OCI-LY7 (cell line): ENCODE measurements at places on chromosomes 2 and 18.

- DNase-seq: no peak
Measured at GRCh38 chr2:55120634-55121359, 70.5 kb upstream of the RTN4 start.

DNA sequence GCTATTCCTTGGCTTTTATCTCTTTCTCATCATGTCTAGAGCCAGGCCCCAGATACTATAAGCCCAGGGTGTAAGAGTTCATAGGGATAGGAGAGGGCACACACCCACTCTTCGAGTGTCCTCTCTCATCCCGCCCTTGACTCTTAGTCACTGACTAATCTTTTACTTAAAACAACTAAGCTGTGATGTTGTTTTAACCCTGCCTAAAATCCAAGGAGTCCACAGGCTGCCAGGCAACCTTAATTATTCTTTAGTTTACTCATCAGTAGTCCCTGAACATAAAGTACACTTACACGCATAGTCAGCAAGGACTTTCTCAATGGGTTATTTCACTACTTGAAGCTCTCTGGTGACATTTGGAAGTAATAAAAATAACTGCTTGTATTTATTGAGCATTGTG is 28.4 kb downstream of the GREB1L start:
- no peak for DNase-seq

DNA sequence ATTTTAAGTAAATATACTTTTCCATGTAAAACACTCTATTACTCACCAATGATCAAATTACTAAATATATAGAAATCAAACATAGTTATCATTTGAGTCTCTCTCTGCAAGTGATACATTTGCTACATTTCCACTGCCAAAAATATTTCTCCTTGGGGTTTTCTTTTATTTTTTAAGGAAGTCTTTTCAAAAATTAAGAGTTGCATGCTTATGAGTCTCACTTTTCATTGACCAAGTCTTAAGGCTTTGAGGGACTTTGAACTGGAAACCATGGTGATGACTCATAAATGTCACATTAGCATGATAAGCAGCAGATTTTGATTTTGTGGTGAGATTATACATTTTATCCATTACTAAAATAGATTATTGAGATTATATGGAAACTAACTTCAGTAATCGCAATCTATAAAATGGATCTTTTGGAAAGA is 152.9 kb downstream of the FAM124B start:
- DNase-seq: no peak

DNA sequence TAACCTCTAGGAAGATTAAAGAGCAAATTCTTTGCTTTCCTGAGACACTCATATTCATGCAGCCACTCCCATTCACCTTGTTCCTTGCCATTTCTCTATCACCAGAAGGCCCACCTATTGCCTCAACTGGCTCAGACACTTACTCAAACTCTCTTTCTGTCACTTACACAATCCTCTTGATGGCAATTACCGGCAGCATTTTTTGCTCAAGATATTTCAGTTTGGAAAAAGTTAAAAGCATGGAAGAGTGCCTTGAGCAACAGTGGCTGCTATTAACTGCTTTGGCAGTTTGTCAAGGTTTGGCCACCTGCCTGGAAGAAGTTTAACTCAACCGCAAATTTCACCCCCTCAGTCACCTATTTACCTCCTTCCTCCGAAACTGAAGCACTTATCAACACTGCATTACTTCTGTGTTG is 1104.0 kb upstream of the PIK3C3 start:
- DNase-seq: no peak

DNA sequence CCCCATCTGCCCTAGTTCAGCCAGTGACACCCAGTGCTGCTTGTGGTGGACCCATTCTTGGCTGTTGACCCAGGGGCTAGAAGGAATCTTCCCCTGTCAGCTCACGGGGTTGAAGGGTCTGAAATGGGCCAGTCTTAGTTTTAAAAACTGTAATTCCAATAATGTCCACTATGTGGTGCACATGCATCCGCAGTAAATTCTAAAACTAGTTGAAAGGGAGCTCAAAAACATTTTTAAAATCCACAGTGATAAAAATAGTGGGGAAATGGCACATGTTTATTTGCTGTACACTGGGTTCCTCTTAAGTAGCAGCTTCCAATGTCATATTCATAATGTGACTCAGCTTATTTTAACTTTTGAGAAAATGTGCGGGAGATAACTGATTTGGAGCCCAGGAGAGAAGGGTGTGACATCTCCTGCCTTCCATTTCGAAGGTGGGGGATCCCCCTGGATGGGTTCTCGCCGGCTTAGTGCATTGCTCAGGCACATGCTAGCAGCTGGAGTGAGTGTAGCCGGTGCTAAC is 32.8 kb downstream of the GRHL1 start:
- DNase-seq: peak; percentile 56

DNA sequence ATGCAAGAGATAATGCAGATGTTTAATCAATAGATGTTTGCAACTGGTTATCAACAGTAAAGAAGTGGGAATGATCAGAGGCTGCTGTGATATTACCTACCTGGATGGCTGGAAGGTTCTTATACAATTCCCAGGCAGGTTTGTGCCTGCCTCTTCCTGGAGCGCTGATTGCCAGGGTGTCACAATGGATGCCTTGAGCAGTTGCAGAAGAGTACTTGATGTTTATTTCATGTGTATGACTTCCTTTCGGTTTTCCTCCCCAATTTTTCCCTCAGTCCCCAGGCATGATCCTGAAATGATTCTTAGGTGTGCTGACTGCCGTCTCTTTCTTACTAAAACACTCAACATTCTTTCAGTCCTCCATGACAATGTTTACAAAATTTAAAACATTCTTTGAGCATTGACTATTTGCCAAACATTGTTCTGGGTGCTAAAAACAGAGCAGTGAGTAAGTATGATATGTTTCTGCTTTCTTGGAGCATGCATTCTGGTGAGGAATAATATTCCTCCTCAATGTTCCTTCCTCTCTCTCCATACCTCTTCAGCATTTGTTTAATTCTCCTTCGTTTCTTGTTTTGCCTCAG is 416.6 kb upstream of the TRIB2 start:
- DNase-seq: no peak

GRCh38 chr2:192007581-192008228 is 160.8 kb upstream of the CAVIN2 start:
- no peak for DNase-seq

- DNase-seq: no peak
Measured at GRCh38 chr2:9114458-9114857, 92.2 kb upstream of the ASAP2 start.

DNA sequence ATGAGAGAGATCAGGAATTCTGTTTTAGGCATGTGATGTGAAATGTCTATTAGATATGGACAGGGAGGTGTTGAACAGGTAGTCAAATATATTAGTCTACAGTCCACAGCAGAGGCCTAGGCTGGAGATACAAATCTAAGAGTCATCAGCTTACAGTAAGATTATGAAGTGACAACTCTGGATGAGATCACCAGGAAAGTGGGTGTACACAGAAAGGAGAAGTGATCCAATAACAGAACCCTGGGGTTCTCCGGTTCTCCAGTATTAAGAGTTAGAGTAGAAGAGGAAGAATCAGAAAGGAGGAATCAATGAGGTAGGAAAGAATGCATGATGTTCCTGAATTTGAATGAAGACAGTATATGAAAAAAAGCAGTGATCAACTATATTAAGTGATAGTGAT is 362.3 kb downstream of the FIGN start:
- DNase-seq: no peak

GRCh38 chr2:111897630-111897923 is 830 bp upstream of the MERTK start:
- no peak for DNase-seq

- DNase-seq: peak; percentile 79
Measured at GRCh38 chr2:64359171-64359891, 94.6 kb upstream of the LGALSL start.

DNA sequence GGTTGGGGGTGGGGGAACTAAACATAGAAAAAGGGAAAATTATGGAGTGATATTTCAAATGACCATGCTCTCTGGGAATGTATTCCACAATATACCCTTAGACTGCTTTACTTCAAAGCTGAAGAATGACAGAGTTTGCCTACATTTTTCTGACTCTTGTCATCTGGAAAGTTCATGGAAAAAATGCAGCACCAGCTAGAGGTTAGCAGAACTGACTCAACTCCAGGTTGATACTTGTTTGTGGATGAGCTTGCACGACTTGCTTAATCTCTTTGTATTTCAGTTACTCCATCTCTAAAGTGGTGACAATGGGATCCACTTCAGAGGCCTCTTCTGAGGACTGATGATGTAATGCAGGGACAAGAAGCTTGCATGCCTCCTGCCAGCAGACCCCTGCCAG is 824.0 kb upstream of the ID2 start:
- DNase-seq: no peak

GRCh38 chr2:224819075-224819474 is 102.9 kb upstream of the CCDC195 start:
- no peak for DNase-seq

- no peak for DNase-seq
Measured at GRCh38 chr2:69615078-69615625, 28.4 kb downstream of the AAK1 start.

GRCh38 chr2:194385376-194385775 is 1271.7 kb upstream of the SLC39A10 start:
- no peak for DNase-seq

- peak; percentile 39 for DNase-seq
Measured at GRCh38 chr2:6341588-6342129, 524.0 kb downstream of the CMPK2 start.

DNA sequence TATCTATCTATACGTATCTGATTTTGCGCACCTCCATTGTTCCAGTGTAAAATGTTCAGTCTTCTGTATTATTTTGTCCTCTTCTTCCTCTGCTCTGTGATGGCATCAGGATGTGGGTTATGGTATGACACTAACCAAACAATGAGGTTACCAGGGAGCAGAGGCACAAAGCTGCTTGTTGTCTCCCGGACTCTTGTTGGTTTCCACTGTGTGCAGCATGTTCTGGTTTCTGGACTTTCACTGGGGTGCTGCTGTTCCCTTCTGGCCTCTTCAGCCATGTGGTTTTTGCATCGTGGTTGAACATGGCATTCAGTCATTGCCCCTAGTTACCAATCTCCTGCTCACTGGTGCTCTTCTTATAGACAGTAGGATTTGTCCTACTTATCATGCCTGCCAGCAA is 665.9 kb downstream of the CBLN2 start:
- no peak for DNase-seq

- DNase-seq: peak; percentile 63
Measured at GRCh38 chr2:127081826-127082633, 24.9 kb downstream of the BIN1 start.

DNA sequence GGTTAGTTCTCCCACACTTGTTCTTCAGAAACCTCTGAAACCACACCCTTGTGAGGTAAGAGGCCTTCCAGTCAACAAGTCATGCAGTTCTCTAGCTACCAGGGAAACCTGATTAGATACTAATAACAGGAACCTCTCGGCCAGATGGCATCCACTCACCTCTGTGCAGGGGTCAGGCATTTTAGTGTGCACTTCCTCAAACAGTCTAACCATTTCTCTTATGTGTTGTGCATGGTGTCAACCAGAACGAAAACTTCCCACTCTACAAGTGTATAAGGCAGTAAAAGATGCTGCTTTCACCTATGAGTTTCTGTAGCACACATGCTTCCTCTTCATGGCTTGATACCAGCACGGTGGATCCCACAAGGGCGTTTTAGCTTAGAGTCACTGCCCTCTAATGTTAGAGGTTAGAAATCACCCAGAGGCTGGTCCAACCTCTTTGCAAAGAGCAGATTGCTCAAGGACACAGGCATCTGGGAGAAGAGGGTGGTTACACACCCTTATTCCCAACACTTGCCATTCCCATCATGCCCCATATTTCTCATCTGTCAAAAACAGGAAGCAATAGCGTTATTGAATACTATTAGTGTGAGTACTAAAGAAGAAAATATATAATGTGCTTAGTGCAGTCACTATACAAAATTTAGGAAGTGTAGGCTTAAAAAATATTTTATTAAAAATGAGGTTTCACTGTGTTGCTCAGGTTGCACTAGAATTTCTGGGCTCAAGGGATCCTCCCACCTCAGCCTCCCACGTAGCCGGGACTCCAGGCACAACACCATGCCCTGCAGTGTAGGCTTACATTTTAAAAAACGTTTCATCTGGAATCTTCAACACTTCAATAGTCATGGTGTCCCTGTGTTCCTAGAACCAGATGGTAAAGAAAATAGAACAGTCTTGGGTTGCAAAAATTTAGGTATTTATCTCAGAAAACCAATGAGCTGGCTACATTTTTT is 34.5 kb upstream of the RAB31 start:
- peak; percentile 61 for DNase-seq

- DNase-seq: peak; percentile 80
Measured at GRCh38 chr2:241617431-241618154, 19.4 kb downstream of the THAP4 start.

- DNase-seq: no peak
Measured at GRCh38 chr18:73520229-73520628, 627.4 kb downstream of the FBXO15 start.

GRCh38 chr2:233857511-233858141 is 3.3 kb upstream of the HJURP start:
- DNase-seq: peak; percentile 37

- no peak for DNase-seq
Measured at GRCh38 chr2:46954951-46955571, 39.5 kb upstream of the MCFD2 start.

- DNase-seq: no peak
Measured at GRCh38 chr2:180739070-180739469, 241.3 kb upstream of the UBE2E3 start.

DNA sequence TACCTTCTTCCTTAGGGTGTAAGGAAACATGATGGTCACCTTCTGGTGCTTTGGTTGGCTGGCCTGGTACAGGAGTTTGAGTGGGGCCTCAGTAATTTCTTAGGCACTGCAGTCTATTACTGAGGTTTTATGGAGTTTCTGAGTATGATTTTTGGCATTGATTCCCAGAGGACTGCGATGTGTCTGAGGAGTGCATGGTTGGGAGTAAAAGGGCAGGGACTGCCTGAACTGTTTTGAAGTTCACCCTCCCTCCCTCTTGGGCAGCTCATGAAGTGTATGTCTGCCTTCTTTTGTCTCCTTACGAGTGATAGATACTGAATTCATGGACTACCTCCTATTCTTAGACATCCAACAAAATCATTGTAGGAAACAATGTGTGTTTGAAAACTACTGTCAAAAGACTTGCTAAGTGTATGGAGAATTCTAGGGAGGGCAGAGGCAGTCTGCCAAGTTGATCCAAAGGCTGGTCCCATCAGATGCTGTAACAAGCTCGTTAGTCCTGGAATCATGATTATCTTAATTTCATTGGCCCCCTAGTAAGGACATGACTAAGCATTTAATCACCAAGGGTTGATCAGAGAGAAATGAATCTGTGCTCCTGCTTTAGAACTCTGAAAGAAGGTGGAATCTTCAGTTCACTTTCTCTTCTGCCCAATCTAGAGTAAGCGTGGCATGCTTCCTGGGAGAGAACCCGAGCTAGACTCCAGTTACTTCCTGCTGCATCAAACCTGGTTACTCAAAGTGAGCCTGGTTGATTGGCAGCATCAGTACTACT is 26.5 kb downstream of the LYPD6B start:
- no peak for DNase-seq

DNA sequence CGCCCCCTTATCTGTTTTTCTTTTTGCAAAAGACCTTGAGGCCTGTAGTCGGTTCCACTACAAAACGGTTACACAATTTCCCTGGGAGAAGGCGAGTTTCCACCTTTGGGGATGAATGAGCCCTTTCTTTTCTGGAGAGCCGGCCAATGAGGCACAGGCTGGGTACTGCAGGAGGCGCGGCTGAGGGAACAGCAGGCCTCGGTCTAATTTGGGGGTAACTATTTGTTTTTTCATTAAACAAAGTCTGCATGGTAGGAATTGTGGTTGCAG is 129.2 kb downstream of the MYCN start:
- DNase-seq: no peak
